ENCODE measurements at places on chromosomes 5 and 9.

DNA sequence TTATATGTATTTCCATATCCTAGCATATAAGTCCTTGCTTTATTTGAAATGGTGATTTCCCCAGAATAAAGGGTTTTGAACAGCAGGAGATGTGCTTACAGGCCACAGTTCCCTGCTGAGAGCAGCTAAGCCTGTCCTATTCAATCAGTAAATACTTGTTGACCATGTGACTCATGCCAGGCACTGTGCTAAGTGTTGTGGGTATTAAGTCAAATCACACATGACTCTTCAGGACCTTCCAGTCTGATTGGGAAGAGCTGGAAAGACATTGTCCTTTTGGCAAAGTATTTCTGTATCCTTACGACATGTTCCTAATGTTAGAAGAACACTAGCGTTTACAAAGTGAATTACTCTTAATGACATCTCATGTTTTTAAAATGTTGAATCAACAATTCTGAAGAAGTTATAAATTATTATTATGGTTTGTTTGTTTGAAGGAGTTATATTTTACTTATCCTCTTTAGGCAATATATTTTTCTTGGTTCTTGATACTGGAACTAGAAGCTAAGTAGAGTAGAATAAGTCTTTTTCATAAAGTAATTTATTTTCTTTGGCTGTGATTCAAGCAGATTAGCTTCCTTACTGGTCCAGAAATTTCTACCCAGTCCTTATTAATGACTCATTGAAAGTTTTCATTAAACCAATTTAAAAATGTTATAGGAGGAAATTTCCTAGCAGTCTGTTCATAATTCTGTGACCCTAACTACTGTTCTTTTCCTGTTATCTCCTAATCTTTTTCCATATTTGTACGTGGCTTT, 82.1 kb downstream of the GAPVD1 start:
- peak; percentile 70 for DNase-seq

GRCh38 chr5:172356047-172356446, 72.5 kb upstream of the UBTD2 start:
- DNase-seq, result no peak

DNA sequence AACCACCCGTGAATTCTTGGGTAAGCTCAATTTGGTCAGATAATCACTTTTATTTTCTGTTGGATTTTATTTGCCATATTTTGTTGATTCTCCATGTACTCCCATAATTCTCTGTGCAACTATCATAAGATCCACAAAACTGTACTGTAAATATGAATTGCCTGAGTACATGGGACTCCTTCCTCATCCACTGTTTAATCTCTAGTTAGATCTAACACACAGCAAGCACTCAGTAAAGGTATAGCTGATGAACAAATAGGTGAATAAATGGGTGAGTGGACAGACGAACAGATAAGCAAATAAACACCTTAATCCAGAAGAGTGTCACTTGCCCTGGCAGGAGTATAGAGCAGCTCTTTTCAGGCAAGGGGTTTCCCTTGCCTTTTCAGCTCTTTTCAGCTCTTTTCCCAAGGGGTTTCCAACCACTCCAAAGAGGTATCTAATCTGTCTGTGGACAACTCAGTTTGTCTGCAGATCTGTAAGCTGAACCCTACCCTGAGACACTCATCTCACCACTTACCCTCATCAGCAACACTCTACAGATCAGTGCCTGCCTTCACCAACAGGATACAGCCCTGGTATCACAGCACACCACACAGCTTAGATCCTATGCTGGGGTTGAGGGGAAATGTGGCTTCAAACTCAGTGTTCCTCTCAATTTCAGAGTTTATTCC, 51.2 kb downstream of the SIL1 start:
- DNase-seq, result no peak

DNA sequence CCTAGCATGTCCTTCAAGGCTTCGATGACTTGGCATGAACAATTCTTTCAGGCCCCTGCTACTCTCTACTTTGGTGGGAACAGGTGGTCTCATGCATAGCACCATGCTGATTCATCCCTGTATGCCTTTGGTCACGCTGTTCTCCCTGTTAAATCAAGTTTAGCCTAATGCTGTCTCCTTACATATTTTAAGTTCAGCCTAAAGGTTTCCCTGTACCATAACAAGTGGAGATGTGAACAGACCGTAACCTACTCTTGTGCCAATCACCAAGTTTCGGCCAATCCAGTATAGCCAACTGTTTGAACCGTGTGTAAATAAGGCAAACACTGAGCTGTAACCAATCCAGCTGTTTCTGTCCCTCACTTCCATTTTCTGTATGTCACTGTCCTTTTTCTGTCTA, 8.0 kb downstream of the GAS1 start:
- DNase-seq, result no peak

DNA sequence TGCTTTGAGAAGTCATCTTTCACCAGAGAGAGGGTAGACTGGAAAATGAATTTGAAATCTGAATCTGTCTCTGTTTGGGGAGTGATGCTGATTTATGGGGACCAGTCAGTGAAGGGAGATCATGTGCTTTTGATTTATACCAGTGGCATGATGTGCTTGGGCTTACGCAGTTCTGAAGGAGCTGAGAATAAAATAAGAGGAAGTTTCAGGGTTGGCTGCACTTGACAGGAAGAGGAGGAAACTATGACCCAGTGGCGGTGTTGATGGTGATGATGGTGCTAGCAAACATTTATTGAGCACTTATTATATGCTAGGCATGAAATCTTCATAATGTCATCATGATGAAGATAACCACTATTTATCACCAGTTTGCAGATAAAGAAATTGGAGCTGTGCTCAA, 136.4 kb upstream of the GLRA1 start:
- no peak for DNase-seq

DNA sequence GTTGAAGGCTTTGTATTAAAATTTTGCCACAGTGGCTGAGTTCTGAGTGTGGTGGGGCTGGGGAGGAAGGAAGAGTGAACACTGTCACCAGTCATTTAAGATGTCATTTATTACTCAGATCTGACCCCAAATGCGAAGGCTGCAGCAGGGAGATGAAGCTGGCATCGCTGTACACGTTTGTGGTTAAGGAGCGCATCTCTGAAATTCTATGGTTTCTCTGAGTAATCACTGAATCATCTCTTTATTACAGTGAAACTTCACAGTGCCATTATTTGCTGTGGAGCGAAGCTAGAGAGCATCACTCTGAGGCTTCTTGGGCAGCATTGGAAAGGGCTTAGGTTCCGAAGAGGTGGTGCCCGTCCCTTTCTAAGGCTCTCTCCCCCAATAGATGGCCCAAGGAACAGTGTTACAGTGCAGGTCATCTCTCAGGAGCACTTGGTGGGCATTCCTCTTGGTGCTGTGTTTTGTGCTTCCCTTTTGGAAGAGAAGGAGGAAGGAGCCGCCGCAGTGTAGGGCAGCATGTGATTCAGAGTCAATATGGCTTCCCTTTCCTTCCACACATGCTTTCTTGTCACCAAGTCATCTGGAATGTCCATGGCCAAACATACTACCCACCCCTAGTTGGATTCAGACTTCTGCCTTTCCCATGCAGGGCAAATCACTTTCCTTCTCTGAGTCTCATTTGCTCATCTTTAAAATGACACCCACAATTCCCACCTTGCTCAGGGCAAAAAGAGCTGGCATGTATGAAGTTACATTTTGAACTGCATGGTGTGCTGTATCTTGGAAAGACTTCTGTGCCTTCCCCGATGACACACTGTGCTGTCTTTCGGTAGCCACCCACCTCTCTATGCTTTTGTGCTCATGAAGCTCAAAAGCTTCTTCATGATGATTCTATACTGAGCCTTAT, 9.3 kb upstream of the TEX48 start:
- no peak for DNase-seq

GRCh38 chr5:171660434-171660833, 125.2 kb upstream of the SMIM23 start:
- DNase-seq, result no peak

GRCh38 chr9:118991366-118992285, 377.6 kb downstream of the BRINP1 start:
- no peak for DNase-seq

- DNase-seq, result no peak
These were observed 15.0 kb downstream of the CACNA1B start for GRCh38 chr9:137892424-137893191.

GRCh38 chr9:75974016-75974766, 83.7 kb downstream of the PCSK5 start:
- DNase-seq, result no peak

- DNase-seq, result no peak
These were observed 95.8 kb downstream of the AOPEP start for GRCh38 chr9:94822273-94822672.

GRCh38 chr5:129120158-129120581, 25.6 kb downstream of the ISOC1 start:
- DNase-seq, result no peak

GRCh38 chr5:138660051-138660572, 84.9 kb upstream of the HSPA9 start:
- no peak for DNase-seq

- no peak for DNase-seq
These were observed 19.1 kb downstream of the RAPGEF6 start for GRCh38 chr5:131615957-131616356.

DNA sequence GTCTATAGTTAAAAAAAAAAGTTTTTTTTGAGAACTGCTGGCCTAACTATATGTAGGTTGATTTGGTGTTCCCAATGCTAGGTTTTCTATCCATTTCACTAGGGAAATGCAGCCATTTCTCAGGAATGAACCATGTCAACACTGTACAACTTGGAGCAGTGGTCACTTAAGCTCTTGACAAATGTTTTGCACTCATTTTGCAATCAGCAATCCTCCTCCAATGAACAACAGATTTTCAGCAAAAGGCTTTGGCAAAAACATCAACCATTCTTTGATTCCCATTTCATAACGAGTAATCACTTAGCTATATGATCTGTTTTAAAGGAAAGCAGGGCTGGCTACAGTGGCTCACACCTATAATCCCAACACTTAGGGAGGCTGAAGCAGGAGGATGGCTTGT, 17.9 kb downstream of the STRBP start:
- no peak for DNase-seq

DNA sequence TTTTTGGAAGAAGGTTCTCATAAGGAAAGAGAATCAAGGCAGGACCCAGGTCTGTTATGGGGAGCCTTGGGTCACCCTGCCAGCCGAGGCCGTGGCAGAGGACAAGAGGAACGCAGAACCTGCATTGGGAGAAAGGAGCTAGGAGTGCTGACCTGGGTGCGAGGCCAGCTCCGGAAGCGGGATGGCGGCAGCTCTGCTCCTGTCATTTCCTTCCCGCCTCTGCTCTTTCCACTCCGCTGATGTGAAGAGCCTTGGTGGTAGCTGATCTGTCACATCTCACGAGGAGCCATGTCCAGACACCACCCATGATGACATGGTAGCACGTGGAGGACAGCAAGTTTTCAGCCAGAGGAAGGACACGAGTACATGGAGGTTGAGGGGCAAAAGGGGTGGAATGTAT, 109.5 kb upstream of the COL5A1 start:
- DNase-seq, result no peak

GRCh38 chr9:77807846-77808750, 160.0 kb upstream of the GNA14 start:
- DNase-seq, result no peak

DNA sequence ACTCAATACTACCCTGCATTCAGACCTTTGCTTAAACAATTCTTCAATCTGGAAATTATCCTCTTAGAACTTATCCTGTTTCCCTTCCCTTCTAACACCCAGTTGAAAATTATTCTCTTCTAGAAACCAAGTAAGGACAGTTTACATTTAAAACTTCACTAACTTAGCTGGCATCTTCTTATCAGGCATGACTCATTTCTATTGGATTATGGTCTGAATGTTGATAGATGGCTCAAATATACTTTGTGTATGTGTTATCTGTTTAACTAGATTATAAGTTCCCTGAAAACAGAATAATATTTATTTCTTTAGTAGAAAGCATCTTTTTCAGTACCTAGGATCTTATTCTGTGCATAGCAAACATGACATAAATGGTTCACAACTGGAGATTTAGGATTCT, 161.9 kb downstream of the PPP2R2B start:
- DNase-seq, result no peak

- no peak for DNase-seq
These were observed 76.2 kb upstream of the CHD1 start for GRCh38 chr5:99004960-99005359.

GRCh38 chr5:36505021-36505420, 101.4 kb upstream of the SLC1A3 start:
- DNase-seq, result no peak

GRCh38 chr9:95736891-95737522, 138.5 kb upstream of the ERCC6L2 start:
- DNase-seq, result no peak

GRCh38 chr5:176528301-176528700, 8.9 kb downstream of the RNF44 start:
- no peak for DNase-seq

DNA sequence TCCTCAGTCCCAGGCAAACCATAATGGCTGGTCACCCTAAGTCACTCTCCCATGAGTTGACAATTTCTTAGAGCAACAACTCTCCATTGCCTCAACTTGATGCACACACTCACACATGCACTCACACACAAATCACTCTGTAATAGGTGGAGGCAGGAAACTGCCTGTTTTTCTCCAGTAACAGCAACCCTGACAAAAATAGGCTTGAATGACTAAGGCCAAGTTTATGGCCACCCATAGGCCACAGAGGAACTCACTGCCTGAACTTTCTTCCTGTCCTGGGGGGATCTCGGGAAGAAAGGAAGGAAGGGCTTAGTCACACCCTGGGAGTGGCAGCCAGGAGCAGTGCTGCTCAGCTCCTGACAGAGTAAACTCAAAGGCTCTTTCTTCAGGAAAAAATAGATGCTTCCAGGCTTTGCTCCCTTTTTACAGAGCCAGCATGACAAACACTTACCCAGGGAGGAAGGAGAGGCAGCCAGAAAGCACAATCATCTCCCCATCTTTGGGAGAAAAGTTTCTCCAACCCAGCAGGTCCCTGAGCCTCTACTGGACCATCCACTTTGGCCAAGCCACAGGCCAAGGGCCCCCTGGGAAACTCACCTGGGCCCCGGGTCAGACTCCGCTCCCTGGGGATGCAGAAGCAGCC, 368 bp downstream of the SH3TC2 start:
- peak; percentile 36 for DNase-seq

GRCh38 chr5:13218518-13218917, 726.0 kb downstream of the DNAH5 start:
- DNase-seq, result no peak

Measured in smooth muscle cell of the brain vasculature (primary cell).